ENCODE measurements at places on chromosomes 11 and 22.

DNA sequence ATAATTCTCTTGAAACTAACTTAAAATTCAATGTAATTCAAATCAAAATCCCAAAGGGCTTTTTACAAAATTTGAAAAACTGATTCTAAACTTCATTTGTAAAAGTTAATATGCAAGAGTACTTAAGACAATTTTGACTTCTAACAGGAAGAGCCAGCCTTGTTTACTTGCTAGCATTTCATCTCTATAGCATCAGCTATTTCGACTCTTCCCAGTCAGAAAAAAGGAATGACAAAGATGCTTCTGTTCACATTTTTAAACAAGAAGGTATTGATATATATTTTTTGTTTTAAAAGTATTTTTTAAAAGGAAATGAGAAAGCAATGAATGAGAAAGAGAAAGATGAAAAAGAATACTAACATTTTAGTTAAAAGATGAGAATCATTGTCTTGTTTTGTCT lies 16.4 kb downstream of the SLN start:
- DNase-seq = no peak

DNA sequence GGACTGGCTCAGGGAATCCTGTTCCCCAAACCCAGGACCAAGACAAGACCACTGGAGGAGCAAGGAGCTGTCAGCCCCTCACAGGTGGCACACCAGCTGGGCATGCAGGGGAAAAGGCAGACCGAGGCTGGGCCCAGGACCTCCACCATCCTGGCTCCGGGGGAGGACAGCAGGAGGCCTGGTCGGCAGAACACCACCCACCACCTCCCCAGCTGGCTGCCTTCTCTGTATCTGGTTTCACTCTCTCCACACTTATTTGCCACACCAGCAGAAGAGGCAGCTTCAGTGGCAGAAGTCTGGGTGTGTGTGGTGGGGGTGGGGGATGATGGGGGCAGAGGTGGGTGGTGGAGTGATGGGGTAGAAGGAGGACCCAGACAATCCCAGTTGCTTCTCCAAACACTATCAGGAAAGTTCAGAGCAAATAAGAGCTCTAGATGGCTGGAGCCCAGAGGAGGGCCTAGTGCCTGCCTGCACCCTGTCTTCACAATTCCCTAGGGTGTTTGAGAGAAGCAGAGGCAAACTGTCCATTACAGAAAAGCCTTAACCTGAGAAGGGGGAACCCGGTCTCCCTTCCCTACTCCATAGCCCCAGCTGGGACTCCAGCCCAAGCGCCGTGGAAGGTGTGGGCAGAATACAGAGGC lies 51.9 kb upstream of the CDON start:
- DNase-seq = no peak

DNA sequence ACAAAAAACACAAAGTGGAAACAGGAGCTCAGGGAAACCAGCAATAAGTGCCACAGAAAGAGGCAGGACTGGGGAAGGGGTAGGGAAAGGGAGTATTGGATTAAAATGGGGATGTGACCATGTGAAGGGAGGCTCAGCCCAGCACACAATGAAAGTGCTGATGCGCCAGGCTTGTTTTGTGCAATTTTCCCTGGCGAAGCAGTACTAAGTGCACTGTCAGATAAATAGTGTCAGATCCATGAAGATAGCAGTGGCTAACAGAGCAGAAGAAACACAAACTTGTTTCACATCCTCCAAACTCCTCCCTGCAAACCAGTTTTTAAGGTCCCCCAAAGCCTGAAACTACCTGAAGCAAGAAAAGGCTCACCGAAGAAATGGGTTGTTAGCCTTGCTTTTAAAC lies 50.7 kb upstream of the RAPSN start:
- DNase-seq = no peak

DNA sequence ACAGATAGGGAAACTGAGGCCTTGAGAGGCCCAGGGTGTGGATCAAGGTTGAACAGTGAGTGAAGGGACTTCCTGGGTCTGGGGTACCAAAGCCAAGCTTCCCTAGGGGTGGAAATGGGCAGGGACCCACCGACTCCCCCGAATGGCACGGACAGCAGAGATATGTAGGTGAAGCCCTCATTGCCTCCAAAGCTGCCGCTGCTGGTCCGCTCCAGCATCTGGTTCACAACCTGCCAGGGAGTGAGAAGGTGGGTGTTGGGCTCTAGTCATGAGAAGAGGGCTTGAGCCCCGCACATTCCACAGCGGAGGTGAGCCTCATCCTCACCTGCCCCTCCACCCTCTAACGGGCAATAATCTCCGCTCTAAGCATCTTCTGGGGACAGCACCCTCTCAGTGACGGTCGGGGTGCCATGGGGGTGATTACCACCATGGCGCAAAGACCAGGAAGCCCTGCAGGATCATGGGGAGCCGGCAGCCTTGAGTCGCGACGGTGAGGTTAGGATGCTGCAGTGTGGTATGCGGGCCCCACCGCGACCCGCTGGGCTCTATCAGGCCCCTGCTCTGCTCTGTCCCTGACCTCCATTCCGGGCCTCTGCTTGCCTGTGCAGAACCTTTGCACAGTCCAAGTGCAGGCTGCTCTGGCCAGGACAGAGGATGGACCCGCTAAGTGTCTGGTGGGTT lies 10.8 kb downstream of the ALDH3B2 start:
- DNase-seq = no peak

GRCh38 chr11:95283650-95284049 lies 52.6 kb upstream of the SESN3 start:
- DNase-seq = no peak

GRCh38 chr11:128784059-128784804 lies 82.9 kb downstream of the KCNJ1 start:
- DNase-seq = no peak

GRCh38 chr22:31291481-31292235 lies 630 bp downstream of the PIK3IP1 start:
- DNase-seq = no peak

- no peak for DNase-seq
These were observed 72.8 kb upstream of the CDON start for GRCh38 chr11:126135235-126136176.

- peak; percentile 70 for DNase-seq
These were observed 55.9 kb downstream of the ZC3H12C start for GRCh38 chr11:110148775-110149744.

DNA sequence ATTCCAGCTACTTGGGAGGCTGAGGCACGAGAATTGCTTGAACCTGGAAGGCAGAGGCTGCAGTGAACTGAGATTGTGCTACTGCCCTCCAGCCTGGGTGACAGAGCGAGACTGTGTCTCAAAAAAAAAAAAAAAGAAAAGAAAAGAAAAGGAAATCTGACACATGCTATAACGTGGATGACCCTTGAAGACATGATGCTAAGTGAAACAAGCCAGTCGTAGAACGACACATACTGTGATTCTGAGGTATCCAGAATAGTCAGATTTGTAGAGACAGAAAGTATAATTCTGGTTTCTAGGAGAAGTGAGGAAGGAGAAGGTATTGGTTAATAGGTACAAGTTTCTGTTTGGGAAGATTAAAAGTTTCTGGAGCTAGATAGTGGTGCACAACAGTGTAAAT lies 6.7 kb upstream of the APOA5 start:
- no peak for DNase-seq

DNA sequence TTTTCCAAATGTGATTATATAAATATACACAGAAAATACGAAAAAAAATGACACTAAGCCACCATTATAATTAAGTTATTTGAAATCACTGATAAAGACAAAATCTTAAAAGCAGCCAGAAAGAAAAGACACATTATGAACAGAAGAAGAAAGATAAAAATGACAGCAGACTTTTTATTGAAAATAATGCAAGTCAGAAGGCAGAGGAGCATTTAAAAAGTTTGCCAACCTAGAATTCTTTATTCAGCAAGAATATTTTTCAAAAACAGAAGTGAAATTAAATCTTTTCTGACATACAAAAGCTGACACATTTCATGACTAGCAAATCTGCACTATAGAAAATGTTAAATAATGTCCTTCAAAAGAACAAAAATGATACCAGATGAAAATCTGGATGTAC lies 77.8 kb downstream of the CD82 start:
- DNase-seq = no peak

DNA sequence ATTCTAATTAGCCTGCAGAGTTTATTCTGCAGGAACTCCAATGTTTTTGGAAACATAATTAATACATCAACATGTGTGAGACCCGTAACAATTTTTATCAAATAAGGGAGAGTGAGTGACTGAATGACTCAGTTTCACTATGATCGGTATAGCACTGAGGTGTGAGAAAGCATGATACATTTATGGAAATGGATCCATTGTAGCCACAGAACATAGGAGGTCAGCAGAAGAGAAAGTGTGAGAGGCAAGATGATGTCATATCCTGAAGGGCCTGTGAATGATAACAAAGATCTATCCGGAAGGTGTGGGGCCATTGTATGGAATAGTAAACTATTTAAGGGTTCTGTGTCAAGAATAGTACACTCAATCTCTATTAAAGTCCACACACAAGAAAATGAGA lies 1406.1 kb upstream of the TENM4 start:
- DNase-seq = peak; percentile 20

GRCh38 chr22:42860968-42861367 lies 3.9 kb upstream of the ARFGAP3 start:
- DNase-seq = no peak

- no peak for DNase-seq
These were observed 1.3 kb downstream of the PPP1CA start for GRCh38 chr11:67400251-67400941.

- no peak for DNase-seq
These were observed 61.2 kb downstream of the CLPB start for GRCh38 chr11:72373163-72373562.

DNA sequence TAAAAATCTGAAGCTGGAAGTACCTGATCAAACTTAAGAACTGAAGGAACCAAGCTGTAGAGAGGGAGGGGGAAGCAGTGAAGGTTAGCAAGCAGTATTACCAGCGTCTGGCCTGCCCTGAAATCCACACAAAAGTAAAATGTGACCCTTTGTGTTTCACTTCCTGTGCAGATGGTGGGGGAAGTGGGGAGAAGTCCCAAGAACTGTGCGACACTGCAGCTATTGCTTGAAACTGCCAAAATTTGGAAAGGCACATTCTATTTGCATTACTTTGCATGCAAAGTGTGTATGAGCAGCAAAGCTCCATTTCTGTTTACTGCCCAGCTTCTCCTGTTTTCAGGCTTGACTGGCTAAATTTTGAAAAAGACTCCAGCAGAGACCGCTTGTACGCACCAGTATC lies 72.1 kb upstream of the BMAL1 start:
- DNase-seq = no peak

DNA sequence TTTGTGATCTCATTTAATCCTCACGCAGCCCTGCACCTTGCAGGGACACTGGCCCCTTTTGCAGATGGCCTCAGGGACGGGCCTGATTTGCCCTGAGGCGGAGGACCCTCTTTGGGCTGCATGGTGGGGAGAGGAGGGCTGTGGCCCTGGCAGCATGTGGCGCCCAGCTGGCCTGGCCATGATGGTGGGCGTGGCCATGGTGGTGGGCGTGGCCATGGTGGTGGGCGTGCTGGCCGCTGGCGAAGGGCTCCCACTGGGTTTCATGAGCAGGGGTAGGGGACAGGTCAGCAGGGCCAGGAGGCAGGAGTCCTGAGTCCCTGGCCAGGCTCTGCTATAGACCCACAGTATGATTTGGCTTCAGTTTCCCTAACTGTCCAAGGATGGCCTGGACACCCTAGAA lies 13.1 kb downstream of the WNT11 start:
- no peak for DNase-seq

DNA sequence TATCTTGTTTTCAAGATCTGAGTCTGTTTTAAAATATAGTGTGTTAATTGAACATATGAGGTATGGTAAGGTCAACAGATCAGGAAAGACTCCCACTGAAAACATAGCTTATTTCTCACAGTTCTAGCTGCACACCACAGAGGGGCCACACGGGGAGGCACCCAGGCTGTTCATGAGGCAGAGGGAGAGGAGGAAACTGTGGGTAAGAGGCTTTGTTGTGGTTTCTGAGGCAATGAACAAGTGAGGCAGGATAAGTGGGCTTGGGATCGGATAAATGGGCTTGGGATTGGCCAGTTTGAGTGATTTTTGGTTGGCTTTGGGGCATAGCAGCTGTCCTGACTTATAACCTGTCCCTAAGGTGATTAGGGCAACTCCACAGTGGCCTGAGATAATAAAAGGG lies 242.1 kb downstream of the LUZP2 start:
- DNase-seq = no peak

- no peak for DNase-seq
These were observed 296.0 kb downstream of the CTTN start for GRCh38 chr11:70694371-70694770.

DNA sequence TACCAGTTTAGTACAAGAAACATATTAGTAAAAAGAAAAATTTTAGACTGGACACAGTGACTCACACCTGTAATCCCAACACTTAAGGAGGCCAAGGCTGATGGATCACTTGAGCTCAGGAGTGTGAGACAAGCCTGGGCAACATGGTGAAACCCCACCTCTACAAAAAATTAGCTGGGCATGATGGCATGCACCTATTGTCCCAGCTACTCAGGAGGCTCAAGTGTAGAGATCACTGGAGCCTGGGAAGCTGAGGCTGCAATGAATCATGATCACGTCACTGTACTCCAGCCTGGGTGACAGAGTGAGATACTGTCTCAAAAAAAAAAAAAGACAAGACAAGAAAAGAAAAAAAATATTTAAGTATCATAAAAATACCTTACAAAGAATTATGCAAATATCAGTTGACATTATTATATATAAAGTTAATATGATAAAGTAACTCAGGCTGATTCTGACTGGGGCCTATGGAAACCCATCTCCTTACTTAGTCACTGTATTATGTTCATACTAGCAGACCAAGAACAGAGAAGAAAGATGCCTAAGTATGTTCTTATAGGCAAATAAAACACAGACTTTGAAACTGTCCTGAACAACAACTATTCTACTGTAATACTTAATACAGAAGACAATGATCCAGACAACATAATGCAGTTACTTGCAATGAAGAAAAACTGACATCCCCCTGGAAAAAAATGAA lies 27.3 kb downstream of the FAM168A start:
- peak; percentile 56 for DNase-seq

GRCh38 chr11:33540946-33541915 lies 159.4 kb downstream of the C11orf91 start:
- DNase-seq = no peak

- no peak for DNase-seq
These were observed 23.9 kb upstream of the RASD2 start for GRCh38 chr22:35516723-35517122.

GRCh38 chr11:76686261-76687079 lies 15.9 kb upstream of the LRRC32 start:
- no peak for DNase-seq

GRCh38 chr11:96464700-96465307 lies 75.0 kb downstream of the JRKL start:
- DNase-seq = peak; percentile 89

- peak; percentile 15 for DNase-seq
These were observed 25.1 kb upstream of the PLAAT3 start for GRCh38 chr11:63639199-63639832.

- DNase-seq = peak; percentile 62
These were observed 579.3 kb downstream of the BUD13 start for GRCh38 chr11:116193321-116194131.

DNA sequence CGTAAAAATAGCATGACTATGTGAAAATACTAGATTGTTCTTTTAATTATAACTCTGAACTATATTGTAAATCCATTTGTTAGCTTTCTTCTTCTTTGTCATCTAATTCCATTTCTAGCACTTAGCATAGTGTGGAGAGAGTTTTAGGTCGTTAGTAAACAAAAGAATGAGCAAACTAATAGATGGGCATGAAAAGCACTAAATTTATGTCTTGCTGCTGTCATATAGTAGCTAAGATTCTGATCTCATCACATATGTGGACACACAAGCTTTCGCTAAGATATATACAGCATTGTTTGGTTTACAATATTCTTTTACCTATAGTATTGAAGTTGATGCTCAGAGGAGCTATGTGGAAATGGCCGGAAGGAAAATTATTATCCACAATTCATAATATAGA lies 370.5 kb downstream of the CNTN5 start:
- DNase-seq = no peak

Measured in kidney capillary endothelial cell (primary cell).